ENCODE measurements at places on chromosomes 4 and X.

DNA sequence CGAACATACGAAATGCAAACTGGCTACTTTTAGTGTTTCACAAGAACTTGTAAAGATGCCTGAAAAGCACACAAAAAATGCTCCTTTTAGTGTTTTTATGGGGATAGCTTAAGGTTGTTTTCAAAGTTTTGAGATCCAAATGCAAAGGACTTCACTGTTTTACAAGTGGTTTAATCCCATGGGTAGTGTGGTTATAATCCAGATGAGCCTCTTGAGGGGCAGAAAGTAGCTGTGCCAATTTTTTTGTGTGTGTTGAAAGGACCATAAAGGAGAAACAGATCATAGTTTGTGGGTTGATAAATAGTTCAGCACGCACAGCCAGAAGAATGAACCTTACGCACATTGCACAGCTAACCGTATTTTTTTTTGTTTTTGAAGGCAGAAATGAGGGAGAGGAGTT is 126.9 kb upstream of the GIMD1 start:
- no peak for DNase-seq

- DNase-seq, result peak; percentile 35
Observed at GRCh38 chrX:154371789-154372300, 2.6 kb downstream of the FLNA start.

- DNase-seq, result no peak
Observed at GRCh38 chr4:34170946-34171345, 2073.4 kb downstream of the ARAP2 start.

DNA sequence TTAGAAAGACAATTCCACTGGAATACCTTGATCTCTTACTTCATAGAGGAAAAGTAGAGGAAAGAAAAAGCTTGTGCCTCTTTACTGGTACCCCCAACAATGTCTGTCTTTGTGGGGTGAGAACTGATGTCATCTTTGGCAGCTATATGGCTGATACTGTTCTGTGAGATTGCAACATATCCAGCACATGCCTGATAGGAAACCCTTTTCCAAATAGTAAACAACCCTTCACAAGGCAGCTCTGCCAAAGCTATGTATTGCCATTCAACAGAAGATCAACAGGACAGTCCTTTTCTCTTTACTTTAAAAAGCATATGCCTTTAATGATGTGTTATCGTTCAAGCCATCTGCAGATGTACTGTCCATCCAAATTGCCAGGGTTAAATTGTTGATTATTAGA is 105.9 kb downstream of the IL1RAPL1 start:
- DNase-seq, result no peak

DNA sequence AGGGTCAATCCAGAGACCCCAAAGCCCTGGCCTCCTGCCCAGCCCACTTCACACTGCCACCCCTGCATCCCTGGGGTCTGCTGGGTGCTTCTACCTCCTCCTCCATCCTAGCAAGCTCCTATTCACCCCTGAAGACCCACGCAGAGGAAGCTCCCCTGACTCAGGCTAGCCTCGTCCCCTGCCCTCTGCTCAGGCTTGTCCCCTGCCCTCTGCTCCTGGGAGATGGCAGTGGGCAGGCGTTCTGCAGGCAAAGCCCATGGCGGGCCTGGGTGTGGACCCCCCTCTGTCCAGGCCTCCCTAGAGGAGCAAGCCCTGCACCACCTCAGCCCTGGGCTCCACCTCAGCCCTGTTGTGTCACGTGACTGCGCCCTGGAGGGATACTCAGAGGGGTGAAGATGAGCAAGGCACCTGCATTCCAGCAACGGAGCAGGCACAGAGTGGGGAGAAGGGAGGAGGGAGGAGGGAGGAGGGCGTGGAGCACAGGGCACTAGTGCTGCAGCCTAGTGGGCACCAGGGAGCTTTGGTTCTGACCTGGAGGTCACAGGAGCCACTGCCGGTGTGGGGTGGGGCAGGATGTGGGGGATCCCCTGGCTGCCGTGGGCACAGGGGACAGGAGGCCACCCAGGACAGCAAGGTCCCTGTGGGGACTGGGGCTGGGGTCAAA is 27.6 kb upstream of the FGFR3 start:
- DNase-seq, result no peak

DNA sequence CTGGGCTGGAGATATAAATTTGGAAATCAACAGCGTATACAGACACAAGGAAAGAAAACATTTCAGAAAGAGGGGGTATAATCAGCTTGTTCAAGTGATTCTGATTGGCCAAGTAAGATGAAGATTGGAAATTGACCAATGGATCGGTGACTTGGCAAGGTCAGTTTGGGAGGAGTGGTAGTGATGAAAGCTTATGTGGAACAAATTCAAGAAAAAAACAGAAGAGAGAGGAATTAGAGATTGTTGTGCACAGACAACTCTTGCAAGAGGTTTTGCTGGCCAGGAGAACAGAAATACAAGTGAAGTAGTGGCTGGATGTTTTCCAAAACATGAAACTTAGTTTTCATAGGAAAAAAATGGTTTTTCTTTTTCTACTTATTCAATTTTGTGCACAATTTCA is 16.3 kb downstream of the CD38 start:
- DNase-seq, result no peak

DNA sequence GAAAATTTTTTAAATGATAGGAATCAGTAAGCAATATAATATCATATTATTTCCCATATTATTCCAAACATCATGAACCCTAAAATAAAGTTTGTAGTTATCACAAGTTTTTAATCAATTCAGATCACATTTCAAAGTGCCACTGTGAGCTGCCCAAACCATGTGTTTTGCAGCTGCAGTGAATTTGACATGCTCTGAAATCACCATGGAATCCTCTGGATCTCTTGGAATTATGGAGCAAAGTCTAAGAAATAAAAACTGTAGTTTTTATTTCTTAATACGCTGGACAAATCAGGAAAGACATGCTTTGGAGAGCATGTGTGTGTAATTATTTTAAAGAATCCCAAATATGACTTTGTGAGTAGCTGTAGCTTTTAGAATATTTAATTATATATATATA is 262.7 kb downstream of the ANKRD50 start:
- DNase-seq, result no peak

GRCh38 chrX:71111921-71112431 is 599 bp upstream of the IL2RG start:
- DNase-seq, result no peak

- no peak for DNase-seq
Observed at GRCh38 chr4:84089652-84090437, 409.2 kb downstream of the NKX6-1 start.

GRCh38 chr4:7753271-7753670 is 186.4 kb downstream of the AFAP1 start:
- DNase-seq, result no peak

GRCh38 chr4:138114434-138114833 is 127.7 kb downstream of the SLC7A11 start:
- DNase-seq, result no peak

- no peak for DNase-seq
Observed at GRCh38 chrX:130179579-130180215, 7.9 kb downstream of the RAB33A start.

Measured in NCI-H345 (cell line).